ENCODE measurements at places on chromosomes 1 and 21.

GRCh38 chr1:98763488-98764150, 102.1 kb downstream of the SNX7 start:
- DNase-seq: no peak

DNA sequence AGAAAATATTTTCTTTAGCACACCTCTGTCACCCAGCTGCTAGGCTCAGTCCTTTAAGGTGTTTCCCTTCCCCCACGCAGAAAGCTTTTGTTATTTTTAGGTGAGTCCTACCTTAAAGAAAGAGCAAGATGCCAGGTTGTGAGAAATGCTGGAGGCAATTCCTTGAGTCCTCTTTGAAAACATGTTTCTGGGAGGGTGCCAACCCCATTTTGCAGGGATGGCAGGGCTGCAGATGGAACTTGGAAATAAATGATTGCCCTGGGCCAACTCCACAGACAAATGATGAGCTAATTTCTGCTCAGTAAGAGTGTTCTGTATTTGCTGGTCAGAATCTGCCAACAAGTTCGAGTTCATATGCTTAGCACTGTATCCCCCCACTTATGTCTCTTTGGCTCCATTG, 119.2 kb upstream of the RAB3GAP2 start:
- DNase-seq: no peak

DNA sequence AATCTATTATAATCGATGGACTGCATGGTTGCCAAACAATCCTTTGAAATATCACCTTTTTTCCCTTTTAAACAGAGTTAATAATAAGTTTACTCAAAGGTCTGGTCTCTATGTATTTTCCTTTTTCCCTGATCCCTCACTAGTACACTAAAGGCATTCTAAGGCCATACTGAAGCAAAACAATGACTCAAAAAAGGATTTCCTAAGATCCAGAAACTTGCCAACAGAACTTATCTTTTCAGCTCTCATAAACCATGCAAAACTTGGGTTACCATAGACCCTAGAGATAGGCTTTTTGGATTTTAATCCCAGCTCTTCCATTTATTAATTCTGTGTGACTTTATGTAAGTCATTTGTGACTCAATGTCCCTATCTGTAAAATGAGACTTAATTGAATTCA, 77.1 kb downstream of the IFI44 start:
- DNase-seq: no peak

GRCh38 chr1:22210636-22211035, 67.7 kb upstream of the WNT4 start:
- DNase-seq: no peak

DNA sequence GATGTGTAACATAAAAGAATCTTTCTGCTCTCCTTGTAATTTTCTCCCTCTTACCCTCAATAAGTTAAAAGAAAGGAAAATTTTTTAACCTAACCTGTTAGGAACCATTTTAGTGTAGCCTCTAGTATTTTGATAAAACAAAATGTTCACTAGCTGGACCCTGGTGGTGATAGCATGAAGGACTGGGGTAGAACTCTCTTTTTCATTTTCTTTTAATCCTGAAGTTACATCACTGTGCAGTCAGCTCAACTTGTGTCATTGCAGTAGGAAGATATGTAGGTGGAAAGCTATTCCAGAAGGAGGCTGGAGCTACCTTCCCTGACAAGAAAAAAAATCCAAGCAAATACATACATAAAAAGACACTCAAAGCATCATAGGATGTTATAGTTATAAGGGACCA, 39.3 kb downstream of the NFIA start:
- no peak for DNase-seq

DNA sequence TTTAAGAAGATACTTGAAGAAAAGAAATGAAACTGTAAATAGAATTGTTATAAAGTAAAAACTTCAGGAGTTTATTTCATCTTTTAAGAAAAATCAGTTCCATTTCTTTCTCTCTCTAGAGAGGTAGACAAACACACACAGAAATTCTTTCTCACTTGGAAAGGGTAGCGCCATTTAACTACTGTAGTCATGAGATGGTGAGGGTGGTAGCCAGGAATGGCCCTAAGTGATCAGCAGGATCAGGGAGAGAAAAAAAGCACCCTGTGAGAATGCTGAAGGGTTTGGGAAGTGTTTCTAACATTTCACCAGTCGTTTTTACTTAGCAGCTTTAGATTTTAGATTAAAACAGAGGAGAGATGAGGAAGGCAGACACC, 205.7 kb upstream of the RUNX1 start:
- DNase-seq: no peak

DNA sequence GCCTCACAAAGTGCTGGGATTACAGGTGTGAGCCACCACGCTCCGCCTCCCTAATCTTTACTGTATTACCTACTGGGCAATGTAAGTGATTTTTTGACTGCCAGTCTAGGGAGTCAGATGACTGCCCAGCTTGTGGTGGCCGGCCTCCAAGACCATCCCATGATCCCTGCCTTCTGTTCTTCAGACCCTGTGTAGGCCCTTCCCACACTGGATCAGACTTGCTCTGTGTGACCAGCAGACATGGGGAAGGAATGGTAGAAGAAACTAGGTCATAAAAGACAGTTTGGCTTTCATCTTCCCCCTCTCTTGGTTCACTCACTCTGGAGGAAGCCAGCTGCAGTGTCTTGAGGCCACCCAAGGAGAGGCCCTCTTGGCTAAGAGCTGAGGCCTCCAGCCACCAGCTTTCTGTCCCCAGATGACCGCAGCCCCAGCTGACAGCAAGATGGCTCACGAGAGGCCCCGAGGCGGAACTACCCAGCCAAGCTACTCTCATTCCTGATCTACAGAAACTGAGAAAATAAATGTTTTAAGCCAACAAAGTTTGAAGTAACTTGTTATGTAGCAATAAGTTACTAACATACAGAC, 14.5 kb upstream of the CBR3 start:
- no peak for DNase-seq

- no peak for DNase-seq
Measured at GRCh38 chr1:55882931-55883330, 667.8 kb upstream of the USP24 start.

GRCh38 chr1:77350012-77350770, 68.4 kb downstream of the AK5 start:
- no peak for DNase-seq

DNA sequence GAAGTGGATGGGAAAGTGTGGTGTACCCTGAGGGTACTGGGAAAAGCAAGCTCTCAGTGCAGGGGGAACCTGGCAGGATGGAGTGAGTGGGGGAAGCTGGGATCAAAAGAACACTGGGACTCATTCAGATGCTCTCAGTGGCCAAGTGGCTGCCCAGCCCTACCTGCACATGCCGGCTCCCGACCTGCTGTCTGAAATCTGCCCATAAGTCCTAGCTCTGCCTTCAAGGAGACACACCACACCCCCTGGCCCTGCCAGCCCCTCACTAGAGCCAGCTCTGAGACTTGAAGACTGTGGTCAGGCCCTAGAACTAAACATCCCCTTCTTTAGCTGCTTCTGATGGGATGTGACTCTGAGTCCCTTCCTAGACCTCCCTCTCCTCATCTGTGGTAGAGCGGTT, 2.2 kb downstream of the TMEM54 start:
- DNase-seq: no peak

DNA sequence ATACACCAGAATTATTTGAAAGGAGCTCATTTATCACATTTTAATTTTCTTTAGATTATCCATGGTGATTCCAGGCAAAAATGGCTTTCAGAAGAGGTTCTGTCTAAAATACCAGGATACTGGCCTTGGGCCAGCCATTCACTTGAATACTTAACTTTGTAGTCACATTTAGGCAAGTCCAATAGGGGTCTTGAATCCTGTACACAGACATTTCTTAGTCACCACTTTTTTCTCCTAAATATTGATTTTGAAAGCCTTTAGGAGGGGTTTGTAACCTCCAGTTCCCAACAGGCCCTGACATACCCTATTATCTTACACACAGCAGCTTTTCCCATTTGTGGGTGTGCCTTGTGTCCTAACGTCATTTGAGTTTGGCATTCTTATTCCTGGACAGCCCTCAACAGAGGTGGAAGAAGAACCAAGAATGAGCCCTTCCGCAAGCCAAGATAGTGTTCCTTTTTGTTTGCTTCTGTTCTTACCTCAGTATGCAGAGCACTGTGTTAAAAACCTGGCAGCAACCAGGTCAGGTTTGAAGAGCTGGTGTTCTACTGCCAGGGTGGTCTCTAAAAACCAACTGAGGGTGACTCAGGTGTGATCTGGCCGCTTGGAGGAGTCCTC, 19.5 kb downstream of the MAP3K7CL start:
- DNase-seq: no peak

DNA sequence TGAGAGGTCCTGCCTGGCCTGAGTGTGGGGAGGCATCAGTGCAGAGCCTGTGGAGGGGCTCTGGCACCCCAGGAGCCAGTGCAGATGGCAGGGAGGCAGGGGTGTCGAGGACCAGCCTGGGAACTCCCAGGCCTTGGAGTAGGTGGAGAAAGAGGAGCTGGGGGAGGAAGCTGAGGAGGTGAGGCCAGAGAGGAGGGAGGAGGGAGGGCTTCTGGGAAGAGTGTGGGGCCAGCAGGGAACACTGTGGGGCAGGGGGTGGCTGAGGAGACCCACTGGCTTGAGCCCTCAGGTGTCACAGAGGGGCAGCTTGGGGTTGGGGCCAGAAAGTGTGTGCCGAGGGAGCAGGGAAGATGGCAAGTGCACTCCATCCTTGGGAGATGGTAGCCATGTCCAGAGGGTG, 3.8 kb downstream of the COQ8A start:
- DNase-seq: no peak

DNA sequence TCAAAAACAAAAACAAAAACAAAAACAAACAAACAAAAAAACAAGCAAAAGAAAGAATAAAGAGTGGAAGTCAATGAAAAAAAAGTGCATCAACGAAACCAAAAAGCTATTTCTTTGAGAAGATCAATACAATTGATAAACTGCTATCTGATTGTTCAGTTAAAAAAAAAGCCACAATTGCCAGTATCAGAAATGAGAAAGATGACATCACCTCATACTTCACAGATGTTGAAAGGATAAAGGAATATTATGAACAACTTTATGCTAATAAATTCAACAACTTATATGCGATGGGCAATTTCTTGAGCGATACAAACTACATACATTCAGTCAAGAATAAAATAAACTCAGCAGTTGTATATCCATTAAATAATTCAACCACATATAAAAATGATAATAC, 2.2 kb upstream of the LRRC3 start:
- no peak for DNase-seq

GRCh38 chr1:84425150-84425896, 27.0 kb downstream of the DNASE2B start:
- no peak for DNase-seq

DNA sequence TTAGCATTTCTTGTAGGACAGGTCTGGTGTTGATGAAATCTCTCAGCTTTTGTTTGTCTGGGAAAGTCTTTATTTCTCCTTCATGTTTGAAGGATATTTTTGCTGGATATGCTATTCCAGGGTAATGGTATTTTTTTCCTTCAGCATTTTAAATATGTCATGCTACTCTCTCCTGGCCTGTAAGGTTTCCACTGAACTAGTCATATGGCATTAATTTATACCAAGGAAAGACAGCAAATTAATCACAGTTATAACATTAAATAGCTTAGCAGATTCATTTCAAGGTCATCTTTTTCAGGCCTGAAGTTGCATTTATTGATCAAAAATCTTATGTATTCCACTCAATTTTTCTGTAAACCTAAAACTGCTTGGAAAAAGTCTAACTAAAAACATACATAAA, 54.9 kb downstream of the AK5 start:
- no peak for DNase-seq

- no peak for DNase-seq
Measured at GRCh38 chr1:7435276-7436055, 335.6 kb upstream of the VAMP3 start.

DNA sequence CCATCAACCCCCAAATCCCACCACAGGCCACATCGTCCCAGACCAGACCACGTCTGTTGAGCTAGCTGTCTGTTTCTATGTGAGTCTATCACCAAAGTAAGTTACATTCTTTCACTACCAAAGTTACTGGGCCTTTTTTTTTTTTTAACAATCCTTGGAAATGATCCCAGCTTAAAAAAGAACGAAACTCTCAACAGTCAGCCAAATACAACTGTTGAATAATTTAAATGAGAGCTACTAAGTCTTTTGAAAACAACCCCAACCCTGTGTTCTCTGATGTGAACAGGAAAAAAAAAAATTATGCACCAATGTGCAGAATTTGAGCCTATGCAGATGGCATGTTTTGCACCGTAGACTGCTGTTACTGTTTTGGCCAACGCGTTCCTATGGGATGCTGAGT, 134.0 kb upstream of the ETS2 start:
- DNase-seq: no peak

GRCh38 chr1:112342558-112342957, 53.5 kb upstream of the CTTNBP2NL start:
- DNase-seq: no peak

DNA sequence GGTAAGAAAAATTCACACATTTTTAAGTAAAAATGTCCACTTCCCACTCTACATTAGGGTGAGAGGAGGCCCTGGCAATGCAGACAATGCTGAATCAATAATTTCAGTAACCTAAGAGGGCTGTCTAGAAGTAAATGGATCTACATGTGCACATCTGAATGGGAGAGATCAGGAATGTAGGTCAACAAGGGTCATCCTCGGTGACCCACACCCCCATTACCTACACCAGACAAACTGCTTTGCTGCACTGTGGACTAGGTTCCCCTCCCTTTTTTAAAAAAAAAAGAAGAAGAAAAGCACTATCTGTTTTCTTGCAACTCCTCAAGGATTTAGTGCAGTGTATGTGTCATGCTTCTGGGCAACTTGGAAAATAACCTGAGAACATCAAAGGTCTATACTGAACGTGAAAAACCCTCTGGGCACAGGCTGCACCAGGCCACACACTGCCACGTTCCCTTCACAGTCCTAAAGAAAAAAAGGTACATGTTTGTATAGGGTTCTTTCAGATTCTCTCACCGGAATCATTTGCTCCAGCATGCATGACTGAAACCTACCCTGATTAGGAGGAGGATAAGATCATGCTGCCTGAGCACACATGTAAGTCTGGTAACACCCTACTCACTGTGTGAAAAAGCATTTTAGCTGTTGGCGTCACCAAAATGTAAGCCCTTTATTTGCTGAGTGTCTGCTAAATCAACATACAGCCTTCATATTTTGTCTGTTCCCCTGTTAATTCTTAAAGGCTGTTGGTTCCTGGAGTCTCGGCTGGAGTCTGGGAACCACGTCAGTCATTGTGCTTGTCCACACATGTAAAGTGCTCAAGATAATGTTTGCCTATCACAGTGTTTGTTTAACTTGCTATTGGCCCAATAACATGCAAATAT, 341.0 kb downstream of the SMYD3 start:
- DNase-seq: no peak
